ENCODE measurements at places on chromosomes 11 and 22.

DNA sequence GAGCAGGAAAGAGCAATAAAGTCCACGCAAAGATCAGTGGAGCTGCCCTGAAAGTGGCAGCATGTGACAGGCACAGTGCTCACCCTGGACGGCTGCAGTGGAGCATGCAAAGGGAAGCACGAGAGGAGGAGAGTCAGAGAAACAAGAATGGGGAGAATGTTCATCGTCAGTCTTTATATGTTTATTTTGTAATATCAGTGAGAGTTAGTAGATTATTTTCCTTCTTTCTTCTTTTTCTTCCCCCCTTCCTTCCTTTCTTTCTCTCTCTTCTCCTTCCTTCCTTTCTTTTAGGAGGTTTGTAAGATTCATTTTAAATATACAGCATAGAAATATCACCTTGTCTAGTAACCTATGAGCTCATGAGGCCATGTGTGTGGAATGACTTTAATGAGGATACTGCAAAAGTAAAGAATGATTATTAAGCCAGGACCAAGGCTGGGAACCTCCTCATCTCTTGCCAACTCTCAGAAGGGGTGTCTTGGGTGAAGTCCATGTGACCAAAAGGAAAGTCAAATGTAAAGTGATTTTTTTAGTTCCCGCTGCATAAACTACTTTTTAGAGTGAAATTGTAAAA is 321.1 kb downstream of the AASDHPPT start:
- DNase-seq = no peak

DNA sequence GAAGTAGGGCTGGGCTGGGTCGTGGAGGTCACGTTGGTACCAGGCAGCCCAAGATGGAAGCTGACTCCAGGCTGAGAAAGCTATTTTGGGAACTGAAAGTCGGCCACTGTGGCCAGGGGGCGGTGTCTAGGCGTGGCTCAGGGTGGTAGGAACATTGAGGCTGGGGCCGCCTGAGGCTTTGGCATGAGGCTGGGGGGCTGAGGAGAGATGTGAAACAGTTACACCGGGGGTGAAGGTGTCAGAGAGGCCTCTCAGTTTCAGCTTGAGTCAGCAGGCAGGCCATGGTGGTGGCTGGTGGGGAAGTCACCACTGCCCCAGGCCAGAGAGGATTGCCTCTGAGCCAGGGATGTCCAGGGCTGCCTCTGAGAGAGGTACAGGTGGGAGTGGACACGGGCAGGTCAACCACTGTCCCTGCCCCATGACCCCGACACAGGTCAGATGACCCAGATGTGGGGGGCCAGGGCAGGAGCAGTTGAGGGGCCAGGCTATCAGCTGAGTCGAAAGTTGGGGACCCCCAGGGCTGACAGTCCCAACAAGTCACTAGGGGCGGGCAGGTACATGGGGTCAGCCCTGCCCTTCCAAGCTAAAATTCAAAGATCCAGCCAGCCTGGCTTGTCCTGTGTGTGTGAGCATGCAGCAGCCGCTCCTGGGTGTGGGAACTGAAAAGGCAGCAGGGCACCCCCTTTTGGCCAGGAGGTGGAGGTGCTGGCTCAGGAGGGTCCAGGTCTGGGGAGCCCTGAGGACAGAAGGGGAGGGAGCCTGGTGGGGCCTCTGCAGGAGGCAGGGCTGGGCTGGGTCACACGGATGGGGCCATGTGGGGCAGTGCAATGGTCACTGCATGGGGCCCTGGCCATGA is 7.2 kb downstream of the KCNK7 start:
- DNase-seq = no peak

DNA sequence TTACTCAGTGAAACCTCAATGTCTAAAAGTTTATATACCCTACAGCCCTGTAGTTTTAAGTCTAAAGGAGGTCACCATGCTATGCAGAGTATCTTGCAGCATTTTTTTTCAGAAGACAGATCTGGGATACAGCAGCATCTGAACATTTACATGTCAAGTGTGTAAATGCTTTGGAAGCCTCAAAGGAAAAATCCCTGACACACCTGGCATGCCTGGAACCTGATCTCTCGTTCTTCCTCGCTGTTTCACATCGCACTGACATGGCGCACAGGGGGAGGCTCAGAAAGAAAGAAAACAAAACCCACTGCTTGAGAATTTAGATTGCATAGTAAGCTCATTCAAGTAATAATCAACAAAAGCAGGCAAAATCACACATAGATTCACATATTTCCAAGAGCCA is 31.0 kb downstream of the PAX6 start:
- no peak for DNase-seq

DNA sequence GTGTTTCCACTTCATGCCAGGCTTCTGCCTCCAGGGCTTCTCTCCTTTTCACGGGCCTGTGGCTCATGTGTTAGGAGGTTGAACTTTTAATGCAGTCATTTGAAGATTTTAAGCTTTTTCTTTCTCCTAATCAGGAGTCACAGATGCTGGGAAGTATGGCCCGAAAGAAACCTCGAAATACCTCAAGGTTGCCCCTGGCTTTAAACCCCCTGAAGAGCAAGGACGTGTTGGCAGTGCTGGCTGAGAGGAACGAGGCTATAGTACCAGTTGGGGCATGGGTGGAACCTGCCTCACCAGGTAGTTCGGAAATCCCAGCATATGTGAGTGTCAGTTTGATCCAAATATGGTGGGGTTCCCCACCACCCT is 571 bp downstream of the CCDC15 start:
- DNase-seq = no peak

DNA sequence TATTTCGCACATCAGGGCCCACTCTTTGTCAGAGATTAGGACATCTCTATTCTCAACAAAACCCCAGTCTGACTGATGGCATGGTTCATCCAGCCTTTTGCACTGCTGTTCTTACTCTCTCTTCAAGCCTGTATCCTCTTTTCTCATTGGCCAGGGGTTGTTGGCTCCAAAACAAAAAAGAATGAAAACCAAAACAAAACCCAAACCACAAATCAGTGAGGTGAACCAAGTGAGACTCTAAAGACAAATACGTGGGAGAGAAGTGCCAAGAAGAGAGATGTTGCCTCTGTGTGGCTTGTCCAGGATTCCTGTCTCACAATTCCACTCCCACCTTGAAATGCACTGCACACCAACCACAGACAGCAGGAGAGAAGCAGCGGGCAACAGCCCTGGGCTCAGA is 278.9 kb upstream of the NARS2 start:
- DNase-seq = no peak

DNA sequence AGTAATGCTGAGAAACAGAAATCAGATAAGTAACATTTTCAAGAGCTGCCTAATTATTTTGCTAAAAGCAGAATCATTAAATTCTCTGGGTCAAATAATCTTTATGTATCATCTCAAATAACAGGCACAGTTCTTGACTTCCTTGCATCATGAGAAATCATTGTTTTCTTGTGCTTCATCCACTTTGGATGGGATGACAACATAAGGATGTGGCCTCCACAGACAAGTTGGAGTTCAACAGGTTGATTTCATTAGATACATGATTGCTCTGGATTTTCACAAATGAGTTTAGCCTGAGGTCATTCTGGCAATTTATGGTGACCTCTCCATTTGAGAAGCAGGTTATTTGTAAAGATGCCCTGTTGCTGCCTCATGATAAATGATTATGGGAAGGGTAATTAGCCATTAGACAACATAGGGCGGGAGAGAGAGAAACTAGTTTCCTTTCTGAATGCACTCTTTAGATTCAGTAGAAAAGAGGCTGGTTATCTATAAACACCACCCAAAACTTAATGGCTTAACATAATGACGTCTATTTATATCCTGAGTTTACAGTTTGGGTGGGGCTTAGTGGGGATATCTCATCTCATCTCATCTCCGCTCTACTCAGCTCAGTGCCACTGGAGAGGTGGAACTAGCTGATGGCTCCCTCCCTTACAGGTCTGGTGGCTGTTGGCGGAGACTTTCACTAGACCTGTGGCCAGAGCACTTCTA is 35.0 kb upstream of the ADORA2A start:
- no peak for DNase-seq

GRCh38 chr11:1937616-1938342 is 9.4 kb upstream of the MRPL23 start:
- no peak for DNase-seq

- DNase-seq = no peak
These were observed 69.7 kb upstream of the RASD2 start for GRCh38 chr22:35470903-35471321.

GRCh38 chr11:16297332-16297731 is 59.0 kb downstream of the SOX6 start:
- DNase-seq = no peak

- no peak for DNase-seq
These were observed 13.2 kb downstream of the CD6 start for GRCh38 chr11:60984636-60985035.

GRCh38 chr11:120236169-120237107 is 3.5 kb upstream of the POU2F3 start:
- no peak for DNase-seq

- no peak for DNase-seq
These were observed 52.8 kb downstream of the MYH9 start for GRCh38 chr22:36334821-36335603.

DNA sequence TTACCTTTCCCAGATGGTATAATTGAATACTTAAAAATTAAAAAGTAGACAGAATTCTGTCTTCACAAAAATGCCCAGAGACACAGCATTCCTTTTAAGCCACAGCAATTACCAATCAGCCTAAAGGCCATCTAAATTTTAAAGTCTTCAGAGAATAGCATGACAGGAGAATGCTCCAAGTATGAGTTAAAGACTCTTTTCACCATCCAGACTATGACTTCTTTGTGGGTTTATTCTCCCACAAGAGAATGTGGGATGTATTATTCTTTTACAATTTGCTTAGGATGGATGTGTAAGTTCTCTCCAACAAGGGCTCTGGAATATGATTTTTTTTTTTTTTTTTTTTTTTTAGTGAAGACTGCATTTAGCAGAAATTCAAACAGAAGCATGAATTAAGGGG is 249.9 kb downstream of the TTC28 start:
- no peak for DNase-seq
